Globus pallidus (tissue), 1 donor: ENCODE measurements at places on chromosomes 3 and 15.

DNA sequence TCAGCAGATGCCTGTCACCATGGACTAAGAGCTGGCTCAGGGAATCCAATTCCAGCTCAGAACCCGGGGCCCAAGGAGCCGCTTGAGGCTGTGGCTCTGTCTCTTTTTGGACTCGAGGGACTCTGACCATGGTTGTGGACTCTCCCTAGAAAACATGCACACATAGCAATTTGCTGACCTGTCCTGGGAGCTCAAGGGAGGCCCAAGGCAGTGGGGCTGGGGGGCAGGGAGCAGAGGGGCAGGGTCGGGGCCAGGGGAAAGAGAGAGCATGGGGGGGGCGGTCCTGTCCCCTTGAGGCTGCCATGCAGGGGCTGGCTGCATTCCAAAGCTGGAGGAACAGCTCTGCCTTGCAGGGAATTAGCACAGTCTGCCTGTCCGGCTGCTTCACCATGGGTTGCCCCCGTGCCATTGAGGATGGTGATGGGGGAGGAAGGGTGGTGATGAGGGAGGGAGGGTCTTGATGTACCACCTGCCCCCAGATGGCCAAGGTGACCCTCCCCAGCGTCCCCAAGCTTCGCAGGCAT is 190.1 kb downstream of the GOLGA6L6 start:
- DNase-seq = no peak

GRCh38 chr3:122081543-122082247 is 26.5 kb downstream of the CD86 start:
- no peak for DNase-seq

GRCh38 chr3:133821767-133822638 is 16.4 kb downstream of the SRPRB start:
- DNase-seq = peak; percentile 26

DNA sequence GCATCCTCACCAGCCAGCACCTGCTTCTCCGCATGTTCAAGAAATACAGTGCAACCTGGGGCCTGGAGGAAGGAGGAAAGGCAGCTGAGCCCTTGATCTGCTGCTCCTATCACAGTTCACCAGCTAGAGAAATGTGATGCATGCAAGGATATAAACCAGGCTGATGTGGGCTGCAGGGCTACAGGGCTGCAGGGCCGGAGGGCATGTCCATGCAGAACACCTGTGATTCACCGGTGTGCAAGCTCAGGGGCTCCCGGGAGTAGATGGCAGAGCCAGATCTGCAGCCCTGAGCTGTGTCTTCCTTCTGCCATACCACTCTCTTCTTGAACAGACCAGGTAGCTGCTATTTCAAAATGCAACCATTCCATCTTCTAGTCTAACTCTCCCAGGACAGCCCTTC is 84.9 kb downstream of the HMG20A start:
- no peak for DNase-seq

DNA sequence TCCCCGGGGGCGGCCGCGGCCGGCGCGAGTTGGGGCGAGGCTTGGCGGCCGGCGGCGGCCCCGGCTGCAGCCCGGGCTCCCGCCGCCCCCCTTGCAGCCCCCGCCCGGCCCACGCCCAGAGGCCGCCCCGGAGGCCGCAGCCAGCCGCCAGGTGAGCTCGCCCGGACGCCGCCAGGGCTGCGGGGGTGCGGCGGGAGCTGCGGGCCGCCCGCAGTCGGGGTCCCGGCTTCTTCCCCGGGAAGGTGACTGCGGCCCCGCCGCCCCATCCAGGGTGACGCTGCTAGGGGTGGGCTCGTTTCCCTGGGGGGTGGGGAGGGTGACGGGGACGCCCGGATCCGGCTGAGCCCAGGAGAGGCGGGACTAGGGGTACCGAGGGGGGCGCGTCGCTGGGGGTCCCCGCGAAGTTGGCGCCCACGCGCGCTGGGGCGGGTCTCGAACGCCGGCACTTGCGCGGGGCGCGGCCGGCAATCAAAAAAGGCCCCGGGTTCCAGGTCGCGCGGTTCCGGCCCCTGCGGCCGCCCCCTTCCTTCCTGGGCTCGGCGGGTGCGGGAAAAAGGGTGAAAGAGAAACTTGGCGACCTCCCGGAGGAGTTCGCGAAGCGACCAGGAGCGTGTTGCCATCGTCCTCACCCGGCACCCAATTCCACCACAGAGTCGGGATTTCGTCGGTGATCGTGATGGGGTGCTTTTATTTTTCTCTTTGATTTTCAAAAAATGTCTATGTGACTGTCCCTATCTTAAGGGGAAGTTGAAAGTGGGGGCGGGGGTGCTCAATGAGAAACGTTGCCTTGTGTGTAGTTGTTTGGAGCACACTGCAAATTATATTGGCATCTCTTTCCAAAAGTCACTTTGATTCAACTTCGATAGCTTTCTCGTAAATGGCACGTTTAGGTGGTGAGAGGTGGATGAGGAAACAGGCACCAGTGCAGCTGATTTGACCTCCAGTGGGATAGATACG is 619 bp downstream of the ATXN7 start:
- DNase-seq = peak; percentile 33

- DNase-seq = no peak
These were observed 250.3 kb downstream of the POLQ start for GRCh38 chr3:121295452-121295851.

DNA sequence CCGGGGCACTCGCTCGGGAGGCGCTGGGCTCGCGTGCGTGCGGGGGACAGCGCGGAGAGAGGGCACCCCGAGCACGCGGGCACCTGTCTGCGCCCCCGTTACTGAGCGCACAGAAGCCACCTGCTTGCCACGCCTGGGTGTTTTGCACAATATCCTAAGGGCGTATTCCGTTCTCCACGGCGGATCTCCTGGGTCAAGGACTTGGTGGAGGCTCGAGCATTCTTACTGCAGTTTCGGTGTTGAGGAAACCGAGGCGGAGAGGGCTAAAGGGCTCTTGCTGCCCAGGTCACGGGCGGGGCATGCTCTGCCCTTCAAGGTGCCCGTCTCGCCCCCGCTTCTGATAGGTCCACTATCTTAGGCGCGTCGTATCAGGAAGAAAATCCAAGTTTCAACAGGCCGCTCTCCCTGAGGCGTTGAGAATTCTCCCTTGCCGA is 526 bp downstream of the GPD1L start:
- peak; percentile 27 for DNase-seq

DNA sequence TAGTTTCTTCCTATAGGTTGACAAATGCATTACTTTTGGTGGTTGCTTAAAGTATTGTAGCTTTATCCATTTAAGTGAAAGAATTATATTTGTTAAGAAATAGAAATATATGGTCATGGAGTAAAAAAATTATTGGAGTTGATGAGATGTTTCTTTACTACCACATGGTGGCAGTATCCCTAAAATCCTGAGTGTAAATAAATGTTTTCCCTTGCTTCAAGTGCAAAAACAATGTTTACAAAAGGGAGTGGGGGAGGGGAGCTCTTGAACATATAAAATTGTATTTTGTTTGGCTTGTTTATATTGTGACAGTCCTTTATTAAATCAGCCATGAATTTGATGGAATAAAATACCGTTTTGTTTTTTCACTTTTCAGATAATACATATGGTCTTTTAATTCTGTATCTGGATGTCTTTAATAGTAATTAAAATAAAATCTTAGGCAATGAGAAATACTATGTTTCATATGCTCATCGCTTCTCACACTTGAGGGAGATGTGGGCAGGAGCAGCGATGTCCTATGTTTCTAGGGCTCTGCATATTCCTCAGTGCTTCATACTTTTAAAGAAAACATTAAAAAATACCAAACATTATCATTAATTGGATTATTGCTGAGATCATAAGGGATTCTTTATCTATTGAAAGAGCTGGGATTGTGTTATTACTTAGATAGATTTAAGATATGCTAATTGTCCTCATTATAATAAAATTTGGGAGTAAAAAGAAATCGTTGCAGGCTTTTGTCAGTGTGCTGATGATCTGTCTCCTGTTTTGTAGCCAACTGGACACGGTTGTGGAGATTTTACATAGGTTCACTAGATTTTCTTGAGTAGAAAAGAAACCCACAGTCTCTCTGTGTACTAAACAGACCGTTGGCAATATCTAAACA is 349.7 kb downstream of the TUSC7 start:
- peak; percentile 71 for DNase-seq

GRCh38 chr3:183328164-183328563 is 75.1 kb downstream of the B3GNT5 start:
- DNase-seq = no peak

- DNase-seq = no peak
These were observed 79.9 kb upstream of the SLC25A26 start for GRCh38 chr3:66140743-66141372.

DNA sequence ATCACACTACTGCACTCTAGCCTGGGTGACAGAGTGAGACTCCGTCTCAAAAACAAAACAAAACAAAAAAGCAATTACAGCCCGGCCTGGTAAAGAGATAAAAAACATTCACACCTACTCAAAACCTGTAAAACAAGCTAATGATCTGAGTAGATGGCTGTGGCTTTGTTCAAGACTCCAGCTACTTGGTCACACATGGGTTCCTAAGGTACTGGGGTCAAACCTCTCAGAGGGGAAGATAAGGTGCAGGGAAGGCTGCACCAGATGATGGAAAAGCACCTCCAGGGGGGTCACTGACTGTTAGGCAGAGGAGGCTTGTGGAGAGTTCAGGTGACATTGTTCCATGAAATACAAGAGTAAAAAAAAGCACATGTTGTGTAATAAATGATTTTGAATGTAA is 450.2 kb upstream of the WNT5A start:
- no peak for DNase-seq

- no peak for DNase-seq
These were observed 138.5 kb downstream of the ALCAM start for GRCh38 chr3:105505170-105505569.

GRCh38 chr3:195168009-195168762 is 102.8 kb downstream of the XXYLT1 start:
- DNase-seq = no peak

DNA sequence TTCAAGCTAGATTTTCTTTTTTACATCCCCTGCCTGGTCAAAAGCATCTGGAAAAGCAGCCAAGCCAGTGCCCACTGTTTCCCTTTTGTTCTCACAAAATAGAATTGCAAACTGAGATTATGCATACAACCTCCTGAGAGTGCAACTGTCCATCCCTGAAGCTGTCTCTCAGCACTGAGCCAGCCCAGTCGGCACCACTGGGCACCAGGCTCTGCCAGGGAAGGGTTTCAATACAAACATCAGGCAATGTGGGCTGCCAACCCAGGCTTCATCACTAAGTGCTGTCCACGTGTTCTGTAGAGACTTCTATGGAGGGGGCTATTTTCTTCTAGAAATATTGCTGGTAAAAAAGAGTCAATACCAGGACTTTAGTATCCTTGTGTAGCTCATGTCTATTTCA is 356.3 kb upstream of the TBL1XR1 start:
- DNase-seq = peak; percentile 72

- no peak for DNase-seq
These were observed 13.8 kb downstream of the PTPN9 start for GRCh38 chr15:75565062-75565970.

GRCh38 chr3:158733656-158734055 is 1.4 kb upstream of the RARRES1 start:
- no peak for DNase-seq

GRCh38 chr15:92415639-92416297 is 22.1 kb downstream of the ST8SIA2 start:
- no peak for DNase-seq
